Colonic mucosa (tissue), 4 donors: ENCODE measurements at places on chromosomes 13 and 19.
A peak's percentile ranks its signal among the peaks of the same experiment; 100 is the strongest.

DNA sequence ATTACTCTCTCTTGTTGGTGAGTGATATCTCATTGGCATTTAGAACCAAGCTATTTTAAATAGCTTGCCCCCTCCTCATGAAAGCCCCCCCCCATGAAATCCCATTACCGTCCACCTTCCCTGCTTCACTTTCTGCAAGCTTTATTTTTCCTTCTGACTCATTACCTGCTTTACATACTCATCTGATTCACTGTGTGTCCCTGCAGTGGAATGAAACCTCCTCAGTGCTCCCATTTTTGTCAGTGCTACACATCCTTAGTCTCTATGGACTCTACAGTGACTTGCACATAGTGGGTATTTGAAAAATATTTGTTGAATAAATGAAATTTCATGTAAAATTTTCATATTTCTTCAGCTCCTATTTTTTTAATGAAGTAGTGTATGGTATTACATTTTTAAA, 62.3 kb downstream of the DOCK9 start:
- H3K4me3 ChIP-seq, result no peak overlapping the region
- H3K4me1 ChIP-seq, result no peaks in the 10 kb centered on the region
- H3K27ac ChIP-seq, result no peak overlapping the region
- H3K36me3 ChIP-seq, result no peaks in the 10 kb centered on the region

GRCh38 chr13:50016444-50016843, 1.2 kb downstream of the KCNRG start:
- H3K27ac ChIP-seq, result no peak overlapping the region
- DNase-seq, result no peak
- no peak overlapping the region for H3K4me3 ChIP-seq
- H3K36me3 ChIP-seq, result no peaks in the 10 kb centered on the region
- no peaks in the 10 kb centered on the region for H3K27me3 ChIP-seq

DNA sequence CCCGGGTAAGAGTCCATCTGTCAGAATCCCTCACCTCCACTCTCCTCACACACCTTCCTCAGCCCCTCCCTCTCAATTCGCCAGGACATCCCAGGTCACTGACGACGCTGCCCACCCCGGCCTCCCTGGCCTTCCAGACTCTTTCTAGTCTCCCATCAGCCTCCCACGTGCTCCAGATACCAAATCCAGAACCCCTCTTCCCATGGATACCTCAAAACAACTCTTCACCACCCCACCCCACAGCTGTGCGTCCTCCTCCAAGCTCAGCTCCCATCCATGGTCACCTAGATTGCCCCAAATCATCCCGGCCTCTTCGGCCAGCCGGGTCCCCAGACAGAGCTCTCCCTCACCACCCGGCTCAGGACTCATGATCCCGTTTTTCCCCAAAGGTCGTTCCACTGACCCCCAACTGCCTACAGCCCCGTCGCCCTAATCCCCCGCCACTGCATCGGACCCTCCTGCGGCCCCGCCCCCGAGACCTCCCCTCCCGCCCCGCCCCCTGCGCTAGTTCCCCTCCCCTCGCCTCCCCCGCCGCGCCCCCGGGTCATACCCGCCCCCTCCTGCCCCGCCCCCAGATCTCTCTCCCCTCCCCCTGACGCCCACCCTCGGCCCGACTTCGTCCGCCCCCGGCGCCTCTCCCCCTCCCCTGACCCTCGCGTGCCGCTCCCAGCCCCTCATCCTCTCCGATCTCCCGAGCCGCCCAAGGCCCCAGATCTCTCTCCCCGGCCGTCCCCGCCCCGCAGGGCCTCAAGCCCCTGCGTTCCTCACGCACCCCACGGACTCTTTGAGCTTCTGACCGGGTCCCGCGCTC, 546 bp downstream of the UBXN6 start:
- peaks cover 6% of the 10 kb centered on the region for H3K4me1 ChIP-seq
- peak; percentile 47 for DNase-seq
- H3K36me3 ChIP-seq, result peaks cover 15% of the 10 kb centered on the region
- H3K4me3 ChIP-seq, result peak overlapping the region; percentile 63
- no peaks in the 10 kb centered on the region for H3K27me3 ChIP-seq
- peak overlapping the region; percentile 69 for H3K27ac ChIP-seq

DNA sequence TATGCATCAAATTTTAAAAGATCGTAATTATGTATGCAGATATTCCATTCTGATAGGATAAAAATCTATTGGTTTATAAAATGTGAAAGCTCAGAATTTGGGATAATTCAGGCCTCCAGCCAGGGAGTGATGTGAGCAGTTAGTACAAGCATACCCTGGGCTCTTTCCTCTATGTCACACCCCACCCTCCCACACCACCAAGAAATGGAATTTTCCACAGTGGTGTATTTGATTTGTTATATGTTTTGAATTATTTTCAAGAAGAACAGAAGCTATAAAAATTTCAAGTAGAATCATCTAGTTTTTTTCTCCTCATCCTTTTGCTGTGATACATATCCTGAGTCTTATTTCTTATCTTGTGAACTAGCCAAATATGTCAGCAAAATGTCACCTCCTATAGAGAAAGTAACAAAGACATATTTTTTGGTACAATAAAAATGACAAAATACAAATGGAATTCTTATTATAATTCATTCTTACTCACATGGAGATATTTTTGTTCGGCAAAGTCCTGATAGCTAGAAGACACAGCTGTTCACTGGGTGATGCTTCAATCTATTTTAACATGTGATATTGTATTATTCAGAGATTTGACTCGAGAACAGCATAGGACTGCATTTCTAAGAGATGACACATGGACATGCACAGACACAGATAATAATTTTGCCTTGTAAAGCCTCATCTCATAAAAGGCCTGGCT, 61.2 kb upstream of the FRY start:
- no peak overlapping the region for H3K4me3 ChIP-seq
- no peaks in the 10 kb centered on the region for H3K27me3 ChIP-seq
- H3K27ac ChIP-seq, result no peak overlapping the region
- no peak for DNase-seq
- H3K4me1 ChIP-seq, result no peaks in the 10 kb centered on the region

DNA sequence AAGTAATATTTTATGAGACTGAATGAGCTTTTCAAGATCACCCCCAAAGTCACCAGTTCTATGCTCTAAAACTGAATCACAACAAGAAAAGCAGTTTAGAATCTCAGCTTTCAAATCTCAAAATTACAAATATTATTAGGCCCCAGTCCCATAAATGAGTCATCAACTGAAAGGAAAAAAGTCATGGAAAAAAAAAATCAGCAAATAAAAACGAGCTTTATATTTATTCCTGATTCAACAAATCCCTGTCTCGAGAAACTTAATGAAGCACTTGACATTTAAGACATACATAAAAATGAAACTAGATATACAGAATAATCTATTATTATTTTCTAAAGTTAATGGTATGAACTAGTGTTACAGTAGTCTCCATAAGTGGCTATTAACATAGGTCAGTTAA, 203.0 kb downstream of the DIAPH3 start:
- DNase-seq, result no peak
- no peaks in the 10 kb centered on the region for H3K27me3 ChIP-seq
- no peaks in the 10 kb centered on the region for H3K4me1 ChIP-seq

GRCh38 chr19:49770529-49770928, 3.7 kb downstream of the AP2A1 start:
- no peaks in the 10 kb centered on the region for H3K36me3 ChIP-seq
- H3K27ac ChIP-seq, result no peak overlapping the region
- H3K27me3 ChIP-seq, result no peaks in the 10 kb centered on the region

DNA sequence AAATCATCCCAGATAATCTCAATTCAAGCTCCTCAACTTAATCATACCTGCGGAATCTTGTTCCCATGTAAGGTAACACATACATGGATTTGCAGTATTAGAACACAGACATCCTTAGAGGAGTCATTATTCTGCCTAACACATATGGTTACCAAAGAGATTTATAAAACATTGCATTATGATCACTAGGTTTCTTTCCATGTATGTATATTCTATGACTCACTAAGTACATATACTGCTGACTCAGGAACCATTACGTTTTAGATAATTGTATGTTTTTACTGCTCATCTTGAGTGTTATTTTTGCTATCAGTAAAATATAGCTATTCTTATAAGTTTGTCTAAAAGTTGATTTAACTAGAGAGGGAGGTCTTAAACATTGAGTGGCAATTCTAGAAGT, 182.9 kb downstream of the SLITRK6 start:
- H3K27ac ChIP-seq, result no peak overlapping the region
- no peaks in the 10 kb centered on the region for H3K4me1 ChIP-seq
- H3K4me3 ChIP-seq, result no peak overlapping the region

GRCh38 chr19:5667751-5668271, 12.5 kb downstream of the MICOS13 start:
- DNase-seq, result no peak
- no peaks in the 10 kb centered on the region for H3K4me1 ChIP-seq
- H3K27me3 ChIP-seq, result no peaks in the 10 kb centered on the region
- no peak overlapping the region for H3K4me3 ChIP-seq
- peaks cover 30% of the 10 kb centered on the region for H3K36me3 ChIP-seq

DNA sequence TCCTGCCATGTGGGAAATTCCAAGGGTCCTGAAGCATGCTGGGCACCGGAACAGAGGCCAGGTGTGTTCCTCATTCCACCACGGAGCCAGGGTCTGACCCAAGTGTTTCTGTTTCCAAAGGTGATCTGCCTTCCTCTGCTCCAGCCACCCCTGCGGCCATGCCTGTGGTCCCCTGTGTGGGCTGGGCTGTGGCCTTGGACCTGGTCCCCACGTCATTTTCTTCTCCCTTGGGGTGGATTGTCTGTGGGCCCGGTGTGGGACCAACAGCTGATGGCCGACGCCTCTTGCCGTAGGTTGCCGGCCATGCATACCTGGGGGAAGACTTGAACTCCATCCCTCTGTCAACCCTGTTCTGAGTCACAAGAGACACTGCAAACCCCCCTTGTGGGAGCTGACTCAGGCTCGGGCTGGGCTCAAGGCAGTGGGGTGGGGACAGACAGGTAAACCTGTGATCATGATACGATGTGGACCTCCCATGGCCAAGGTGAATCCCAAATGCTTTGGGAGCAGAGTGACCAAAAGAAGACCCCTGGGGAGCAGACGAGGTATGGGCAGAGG, 35.0 kb downstream of the ATP11A start:
- H3K27me3 ChIP-seq, result no peaks in the 10 kb centered on the region
- DNase-seq, result no peak
- no peak overlapping the region for H3K4me3 ChIP-seq
- no peaks in the 10 kb centered on the region for H3K36me3 ChIP-seq
- no peaks in the 10 kb centered on the region for H3K4me1 ChIP-seq
- H3K27ac ChIP-seq, result no peak overlapping the region

- no peak for DNase-seq
- no peaks in the 10 kb centered on the region for H3K27me3 ChIP-seq
- peaks cover 3% of the 10 kb centered on the region for H3K4me1 ChIP-seq
- H3K27ac ChIP-seq, result no peak within 1 kb of the TSS
- H3K4me3 ChIP-seq, result peak within 1 kb of the TSS; percentile 1
Observed at GRCh38 chr13:46896341-46897137, at the start of gene HTR2A. HTR2A (minus strand) TSS chr13:46897053; CDS start chr13:46895906, 1,147 bp downstream.

DNA sequence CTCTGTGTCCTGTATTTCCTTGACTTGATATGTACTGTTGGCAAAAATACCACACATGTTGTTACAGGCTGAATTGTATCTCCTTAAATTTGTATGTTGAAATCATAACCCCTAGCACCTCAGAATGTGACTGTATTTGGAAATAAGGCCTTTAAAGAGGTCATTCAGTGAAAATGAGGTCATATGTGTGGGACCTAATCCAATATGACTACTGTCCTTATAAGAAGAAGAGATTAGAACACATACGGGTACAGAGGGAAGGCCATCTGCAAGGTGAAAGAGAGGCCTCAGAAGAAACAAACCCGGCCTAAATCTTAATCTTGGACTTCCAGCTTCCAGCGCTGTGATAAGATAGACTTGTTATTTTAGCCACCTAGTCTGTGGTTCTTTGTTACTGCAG, 202.5 kb downstream of the NUFIP1 start:
- DNase-seq, result no peak
- no peak overlapping the region for H3K4me3 ChIP-seq
- H3K27ac ChIP-seq, result no peak overlapping the region

- H3K36me3 ChIP-seq, result no peaks in the 10 kb centered on the region
- H3K4me3 ChIP-seq, result no peak overlapping the region
- no peaks in the 10 kb centered on the region for H3K4me1 ChIP-seq
- no peaks in the 10 kb centered on the region for H3K27me3 ChIP-seq
Observed at GRCh38 chr13:107650081-107650701, 565.1 kb downstream of the LIG4 start.

- H3K4me1 ChIP-seq, result no peaks in the 10 kb centered on the region
- H3K36me3 ChIP-seq, result no peaks in the 10 kb centered on the region
- no peaks in the 10 kb centered on the region for H3K27me3 ChIP-seq
- H3K27ac ChIP-seq, result no peak overlapping the region
- DNase-seq, result no peak
Observed at GRCh38 chr13:112722433-112723263, 32.8 kb downstream of the ATP11A start.

DNA sequence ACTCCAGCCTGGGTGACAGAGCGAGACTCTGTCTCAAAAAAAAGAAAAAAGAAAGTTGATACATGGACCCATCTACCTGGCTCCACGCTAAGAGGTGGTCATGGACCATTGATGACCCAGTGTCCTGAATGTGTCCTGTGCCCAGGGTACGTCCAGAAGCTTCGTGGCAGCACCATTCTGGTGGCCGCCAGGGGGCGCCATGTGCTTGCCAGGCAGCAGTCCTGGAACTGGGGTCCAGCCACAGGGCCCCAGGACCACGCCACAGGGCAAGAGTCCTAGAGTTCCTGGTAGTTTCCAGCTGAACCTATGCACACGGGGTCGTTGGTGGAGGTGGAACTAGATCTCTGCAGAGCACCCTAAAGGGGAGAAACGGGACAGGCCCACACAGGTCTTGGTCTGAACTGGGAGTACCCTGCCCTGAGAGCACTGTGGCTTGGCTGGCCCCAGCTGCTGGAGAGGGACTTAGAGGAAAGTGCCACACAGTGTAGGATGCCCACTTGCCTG, 19.9 kb upstream of the FBXO27 start:
- DNase-seq, result peak; percentile 56
- H3K36me3 ChIP-seq, result no peaks in the 10 kb centered on the region
- H3K27ac ChIP-seq, result no peak overlapping the region
- no peaks in the 10 kb centered on the region for H3K4me1 ChIP-seq
- no peak overlapping the region for H3K4me3 ChIP-seq

DNA sequence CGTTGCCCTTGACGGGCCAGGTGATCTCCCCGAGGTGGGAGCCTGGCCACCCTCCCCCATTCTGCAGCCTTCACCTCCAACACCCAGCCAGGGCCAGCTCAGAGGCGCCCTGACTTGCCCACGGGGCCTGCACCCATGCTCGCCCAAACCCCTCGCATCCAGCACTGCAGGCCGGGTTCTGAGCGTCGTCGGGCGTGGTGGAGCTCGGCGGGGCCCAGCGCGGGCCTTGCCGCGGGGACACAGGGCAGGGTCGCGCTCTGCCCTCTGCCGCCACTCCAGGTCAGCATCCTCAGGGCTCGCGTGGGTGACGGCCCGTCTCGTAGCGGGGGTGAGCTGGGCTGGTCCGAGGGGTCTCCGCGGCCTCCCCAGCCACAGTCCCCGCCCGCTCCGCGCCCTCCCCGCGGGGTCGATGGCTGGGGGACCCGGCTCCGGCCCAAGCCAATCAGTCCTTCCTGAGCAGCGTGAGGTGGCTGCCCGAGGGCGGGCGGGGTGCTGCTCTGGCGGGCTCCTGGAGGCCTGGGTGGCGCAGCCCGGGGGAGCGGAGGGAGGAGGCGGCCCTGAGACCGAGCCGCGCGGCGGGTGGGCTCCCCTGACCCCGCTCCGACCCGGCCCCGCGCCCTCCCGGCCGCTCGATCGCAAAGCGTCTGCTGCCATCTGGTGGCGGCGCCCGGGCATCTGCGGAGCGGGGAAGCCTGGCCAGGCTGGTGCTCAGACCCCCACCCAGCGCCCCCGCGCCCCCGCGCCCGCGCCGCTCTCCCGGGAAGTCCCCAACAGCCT, 61.4 kb downstream of the CCNE1 start:
- peak overlapping the region; percentile 40 for H3K4me3 ChIP-seq
- peaks cover 8% of the 10 kb centered on the region for H3K27me3 ChIP-seq
- H3K4me1 ChIP-seq, result peaks cover 9% of the 10 kb centered on the region
- H3K27ac ChIP-seq, result no peak overlapping the region
- no peaks in the 10 kb centered on the region for H3K36me3 ChIP-seq
- peak; percentile 51 for DNase-seq
